ENCODE measurements at places on chromosomes 5 and 9.
A peak's percentile ranks its signal among the peaks of the same experiment; 100 is the strongest.

- DNase-seq, result no peak
Observed at GRCh38 chr5:180115326-180116076, 43.9 kb upstream of the RNF130 start.

- DNase-seq, result no peak
Observed at GRCh38 chr9:131839281-131840084, 99.6 kb upstream of the RAPGEF1 start.

GRCh38 chr9:86072394-86072877 lies 26.9 kb downstream of the GOLM1 start:
- DNase-seq, result no peak

- DNase-seq, result no peak
Observed at GRCh38 chr9:120900824-120901223, 23.8 kb upstream of the PHF19 start.

DNA sequence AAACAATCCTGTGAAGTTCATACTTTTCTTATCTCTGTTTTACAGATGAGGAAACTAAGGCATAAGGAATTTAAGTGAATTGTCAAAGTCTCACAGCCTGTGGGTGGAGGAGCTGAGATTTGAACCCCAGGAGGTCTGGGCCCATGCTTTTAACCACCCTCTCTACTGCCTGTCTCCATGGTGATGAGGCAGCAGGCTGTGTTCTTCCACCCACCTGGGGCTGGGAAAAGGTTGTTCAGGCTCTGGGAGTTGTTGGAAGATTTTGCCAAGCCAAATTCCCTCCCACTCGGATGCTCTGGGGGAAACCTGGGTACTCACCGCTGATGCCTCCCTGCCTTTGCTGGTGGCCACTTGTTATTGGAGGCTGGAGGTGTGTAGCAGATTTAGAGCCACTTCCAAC lies 18.3 kb upstream of the SYNPO start:
- DNase-seq, result no peak

- DNase-seq, result no peak
Observed at GRCh38 chr5:153088538-153088937, 401.9 kb upstream of the GRIA1 start.

DNA sequence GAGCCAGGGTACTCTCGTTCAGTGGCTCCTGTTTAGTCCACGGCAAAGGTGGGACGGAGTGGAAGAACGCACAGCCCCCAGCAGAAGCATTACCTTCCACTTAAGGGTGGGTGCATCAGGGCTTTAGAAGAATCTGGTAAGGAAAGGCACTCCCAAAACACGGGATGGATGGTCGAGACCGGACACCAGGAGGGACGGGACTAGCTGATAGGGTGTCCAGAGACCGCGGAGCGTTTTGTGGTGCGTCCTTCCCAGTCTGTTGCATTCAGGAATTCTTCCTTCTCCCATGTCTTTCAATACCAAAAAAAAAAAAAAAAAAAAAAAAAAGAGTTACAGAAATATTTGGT lies 545 bp upstream of the CTSV start:
- DNase-seq, result no peak

GRCh38 chr5:168802337-168802736 lies 223.2 kb upstream of the PANK3 start:
- DNase-seq, result no peak

GRCh38 chr9:130172161-130172857 lies at the start of gene NCS1:
Gene NCS1, plus strand, starts transcription at chr9:130172404. Its CDS starts 260 bp downstream, at chr9:130172664.
- peak; percentile 78 for DNase-seq

DNA sequence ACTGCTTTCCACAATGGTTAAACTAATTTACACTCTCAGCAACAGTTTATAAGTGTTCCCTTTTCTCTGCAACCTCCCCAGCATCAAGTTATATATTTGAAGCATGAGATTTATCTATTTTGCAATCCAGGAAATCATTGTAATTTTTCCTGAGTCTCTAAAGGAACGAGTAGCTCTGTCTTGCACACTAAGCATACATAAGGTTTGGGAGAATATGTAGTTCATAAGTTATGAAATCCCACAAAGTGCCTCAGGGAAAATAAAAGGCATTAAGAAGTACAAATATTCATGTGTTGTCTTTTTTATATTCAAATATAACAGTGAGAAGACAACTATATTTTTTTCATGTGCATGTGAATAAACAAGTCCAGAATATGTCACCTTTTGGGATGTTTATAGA lies 377.1 kb upstream of the RORB start:
- DNase-seq, result no peak

DNA sequence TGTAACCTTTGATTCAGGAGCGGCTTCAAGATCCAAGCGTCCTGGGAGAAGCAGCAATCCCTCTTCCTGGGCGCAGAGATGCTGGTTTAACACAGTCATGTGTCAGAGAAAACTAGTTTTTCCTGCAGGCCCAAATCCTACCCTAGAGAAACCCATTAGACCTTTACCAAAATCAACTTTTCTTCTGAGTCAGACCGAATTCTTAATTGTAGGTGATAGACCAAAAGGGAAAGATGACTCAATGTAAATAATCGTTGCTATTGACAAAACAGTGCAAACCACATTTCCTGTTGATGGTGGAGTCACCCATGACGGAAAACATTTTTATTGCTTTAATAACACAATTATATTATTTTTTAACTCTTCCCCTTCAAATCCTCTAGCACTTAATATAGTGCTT lies 40.1 kb downstream of the SLC1A1 start:
- DNase-seq, result no peak

Measured in left lung (tissue), 14 donors.